ENCODE measurements at places on chromosomes 2 and 18.

- no peak for DNase-seq
Measured at GRCh38 chr2:45648636-45649035, 2.8 kb upstream of the PRKCE start.

GRCh38 chr2:222506230-222506935, 82.0 kb downstream of the SGPP2 start:
- DNase-seq: no peak

DNA sequence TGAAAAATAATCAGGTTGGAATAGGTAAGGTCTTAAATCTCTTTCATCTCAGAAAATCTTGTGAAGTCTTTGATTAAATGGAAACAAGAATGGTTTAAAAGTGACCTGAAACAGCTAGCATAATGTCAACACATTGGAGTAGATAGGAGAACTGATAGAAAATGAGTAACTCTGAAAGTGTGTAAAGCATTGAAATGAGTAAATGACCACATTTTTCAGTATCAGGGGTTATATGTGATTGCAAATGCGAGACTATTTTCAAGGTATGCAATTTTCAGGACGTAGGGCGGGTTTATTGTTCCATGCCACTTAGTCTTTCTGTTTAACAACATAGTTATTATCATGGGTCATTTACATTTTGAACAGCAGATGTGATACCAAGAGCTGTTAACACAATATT, 1383.2 kb downstream of the LRP1B start:
- no peak for DNase-seq

DNA sequence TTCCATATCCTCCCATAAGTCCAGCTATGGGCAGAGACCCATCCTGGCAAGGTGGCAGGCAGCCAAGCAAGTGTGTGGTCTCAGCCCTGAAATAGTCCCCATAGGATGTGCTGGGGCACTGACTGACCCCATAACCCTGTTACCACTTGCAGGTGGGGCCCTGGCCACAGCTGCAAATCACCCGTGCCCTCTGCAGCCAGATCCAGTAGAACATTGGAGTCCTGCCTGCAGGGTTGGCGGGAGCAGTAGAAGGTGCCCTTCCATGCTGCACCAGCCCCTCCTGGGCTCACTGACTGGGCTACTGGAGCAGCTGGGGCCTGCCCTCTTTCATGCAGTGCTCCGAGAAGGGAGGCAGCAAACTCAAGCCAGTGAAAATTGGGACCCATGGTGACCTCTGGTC, 112.6 kb upstream of the MCFD2 start:
- DNase-seq: no peak

DNA sequence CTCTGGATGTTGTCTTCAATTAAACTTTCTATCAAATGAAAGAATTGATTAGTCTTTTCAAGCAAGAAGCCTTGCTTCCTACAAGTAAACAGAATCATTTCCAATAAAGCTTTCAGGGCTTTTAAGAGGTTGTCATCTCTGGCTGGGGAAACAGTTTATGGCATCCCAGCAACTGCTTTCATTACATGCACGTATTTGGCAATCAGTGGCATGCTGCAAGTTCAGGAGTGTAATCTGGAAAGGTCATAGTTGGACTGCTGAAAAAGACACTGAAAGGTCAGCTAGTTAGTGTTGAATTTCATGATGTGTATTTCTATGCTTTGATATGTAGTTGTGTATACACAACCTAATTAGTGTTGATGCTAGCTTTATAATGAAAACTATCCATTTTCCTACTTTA, 332.9 kb downstream of the DSC3 start:
- no peak for DNase-seq

DNA sequence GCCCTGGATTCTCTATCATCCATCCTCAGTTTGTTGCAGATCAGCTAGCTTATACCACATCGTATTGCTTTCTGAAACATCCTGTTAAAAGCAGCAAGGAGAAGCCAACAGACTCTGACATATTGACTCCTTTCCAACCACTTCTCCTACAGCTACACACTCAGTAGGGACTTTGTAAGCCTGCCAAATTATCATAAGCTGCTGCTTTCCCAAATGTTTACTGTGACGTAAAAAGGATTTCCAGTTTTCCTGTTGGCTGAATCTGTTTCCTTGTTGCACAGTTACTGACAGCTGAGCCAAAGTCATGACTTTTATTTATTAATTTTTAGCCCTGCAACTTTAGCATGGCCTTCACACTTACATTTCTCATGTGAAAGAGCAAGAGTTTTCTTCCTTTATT, 294.3 kb downstream of the KCNJ3 start:
- DNase-seq: no peak

- no peak for DNase-seq
Measured at GRCh38 chr2:147232225-147232669, 612.6 kb upstream of the ACVR2A start.

- no peak for DNase-seq
Measured at GRCh38 chr2:102171946-102172345, 14.9 kb upstream of the IL1RL2 start.

GRCh38 chr2:41595240-41595639, 452.6 kb upstream of the PKDCC start:
- no peak for DNase-seq

DNA sequence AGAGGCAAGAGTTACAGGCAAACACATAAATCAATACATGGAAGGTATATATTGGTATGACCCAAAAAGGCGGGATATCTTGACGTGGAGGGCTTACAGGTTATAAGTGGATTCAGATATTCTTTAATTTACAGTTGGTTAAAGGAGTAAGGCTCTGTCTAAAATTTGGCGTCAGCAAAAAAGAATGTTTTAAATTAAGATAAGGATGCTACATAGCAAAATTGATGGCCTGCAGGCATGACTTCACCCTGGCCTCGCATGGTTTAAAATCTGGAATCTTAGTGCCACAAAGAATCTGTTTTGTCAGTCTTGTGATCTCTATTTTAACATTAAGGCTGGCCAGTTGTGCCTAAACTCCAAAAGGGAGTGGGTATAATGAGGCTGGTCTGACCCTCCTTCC, 58.4 kb upstream of the REL start:
- no peak for DNase-seq

GRCh38 chr2:84487298-84487996, 28.4 kb upstream of the SUCLG1 start:
- DNase-seq: no peak

DNA sequence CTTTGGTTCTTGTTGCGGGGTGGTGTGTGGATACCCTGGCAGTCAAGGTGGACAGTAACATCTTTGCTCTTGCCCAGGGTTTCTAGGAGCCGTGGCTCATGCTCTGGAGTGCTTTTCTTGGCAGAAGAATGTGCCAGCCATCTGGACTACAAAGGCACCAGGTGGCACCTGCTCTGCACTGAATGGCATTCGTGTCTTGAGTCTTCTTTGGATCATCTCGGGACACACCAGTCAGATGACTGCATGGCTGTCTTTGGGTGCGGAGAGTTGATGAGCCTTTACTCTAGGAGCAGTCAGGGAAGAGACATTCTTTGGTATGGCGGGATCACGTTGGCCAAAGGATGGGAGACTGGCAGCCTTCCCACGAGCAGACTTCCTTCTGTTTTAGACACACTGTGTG, 104.1 kb upstream of the SEC11C start:
- no peak for DNase-seq

GRCh38 chr2:195017890-195018289, 639.1 kb upstream of the SLC39A10 start:
- DNase-seq: no peak

- DNase-seq: no peak
Measured at GRCh38 chr2:56118474-56118873, 65.3 kb upstream of the CCDC85A start.

GRCh38 chr2:199973703-199974102, 18.3 kb downstream of the MAIP1 start:
- DNase-seq: peak; percentile 70

DNA sequence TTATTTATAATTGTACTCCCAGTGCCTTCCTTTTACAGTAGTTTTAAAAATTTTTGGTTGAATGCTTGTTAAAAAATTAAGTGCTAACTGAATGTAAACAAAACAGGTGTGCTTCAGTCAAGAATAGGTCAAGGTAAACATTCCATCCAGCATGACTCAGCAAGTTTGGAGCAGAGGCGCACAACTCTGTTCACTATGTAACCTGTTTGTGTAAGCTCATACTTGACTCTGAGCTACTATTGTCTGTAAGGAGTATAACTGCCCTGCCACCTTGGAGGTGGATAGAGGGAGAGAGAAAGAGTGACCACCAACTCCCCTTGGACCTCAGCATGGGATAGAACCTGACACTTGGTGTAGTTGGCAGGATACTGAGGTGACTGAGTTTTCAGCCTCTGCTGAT, 207.4 kb upstream of the SYT4 start:
- DNase-seq: no peak

DNA sequence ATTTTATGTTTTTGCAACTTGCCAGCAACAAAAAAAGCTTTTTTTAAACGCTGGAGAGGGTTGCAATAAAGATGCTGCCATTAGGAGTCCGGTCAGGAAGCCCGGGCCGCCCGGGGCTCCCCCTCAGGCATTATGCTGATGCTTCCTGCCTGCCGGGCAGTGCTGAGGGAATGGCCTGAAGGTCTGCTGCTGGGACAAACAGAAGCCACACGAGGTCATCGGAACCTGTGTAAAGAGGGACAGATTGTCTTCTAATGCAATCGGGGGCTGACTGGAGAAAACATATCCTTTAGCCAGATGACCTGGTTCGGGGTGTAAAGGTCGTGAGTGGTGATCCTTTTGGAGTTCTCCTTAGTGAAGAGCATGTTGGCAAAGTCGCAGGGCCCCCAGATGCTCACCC, 2.3 kb downstream of the IMPA2 start:
- DNase-seq: no peak

GRCh38 chr2:241019441-241020139, 21.2 kb downstream of the SNED1 start:
- no peak for DNase-seq

DNA sequence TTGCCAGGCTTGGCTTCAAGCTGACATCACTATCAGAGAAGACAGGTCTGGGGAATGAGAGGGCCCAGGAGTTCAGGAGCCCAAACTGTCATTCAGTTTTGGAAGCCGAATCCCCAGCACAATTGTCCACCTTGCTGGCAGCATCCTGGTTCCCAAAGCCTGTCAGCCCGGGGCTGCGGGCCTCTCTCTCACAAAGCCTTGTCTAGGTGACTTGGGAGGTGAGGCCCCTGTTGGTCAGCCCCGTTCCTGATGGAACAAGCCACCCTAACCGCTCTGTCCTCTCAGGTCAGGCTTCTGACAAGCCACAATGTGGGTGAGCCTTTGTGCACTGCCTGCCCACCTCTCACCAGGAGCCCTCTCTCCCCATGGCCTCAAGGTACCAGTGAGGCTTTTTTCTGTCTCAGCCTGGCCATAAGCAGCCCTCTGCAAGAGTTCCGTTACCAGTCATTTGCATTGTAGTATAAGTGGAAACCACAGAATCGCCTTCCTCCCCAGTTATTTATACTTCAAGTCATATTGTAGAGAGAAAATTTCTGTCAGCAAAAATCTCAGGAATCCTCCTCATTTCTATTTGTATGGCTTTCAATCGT, 100.6 kb downstream of the MSH2 start:
- no peak for DNase-seq

GRCh38 chr2:239015218-239015900, 167.5 kb downstream of the TWIST2 start:
- no peak for DNase-seq

DNA sequence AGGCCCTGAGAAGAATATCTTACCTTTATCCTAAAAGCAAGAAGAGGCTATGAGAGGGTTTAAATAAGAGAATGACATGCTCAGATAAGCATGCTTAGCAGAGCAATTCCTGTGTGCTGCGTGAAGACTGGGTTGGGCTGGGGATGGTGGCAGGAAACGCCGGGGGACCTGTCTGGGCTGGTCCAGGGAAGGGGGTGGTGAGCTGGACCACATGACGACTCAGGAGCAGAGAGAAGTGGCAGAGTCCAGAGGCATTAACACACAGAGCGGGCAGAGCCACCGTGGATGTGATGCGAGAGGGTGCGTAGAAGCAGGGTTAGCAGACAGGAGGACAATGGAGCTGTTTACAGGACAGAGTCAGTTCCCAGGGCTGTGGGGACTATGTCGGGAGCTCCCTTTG, 84.5 kb downstream of the ZBTB7C start:
- no peak for DNase-seq

- no peak for DNase-seq
Measured at GRCh38 chr2:144256996-144257707, 262.8 kb downstream of the ZEB2 start.

GRCh38 chr18:32520771-32521170, 50.1 kb upstream of the GAREM1 start:
- no peak for DNase-seq

GRCh38 chr18:22523481-22523880, 105.8 kb upstream of the CTAGE1 start:
- no peak for DNase-seq

- no peak for DNase-seq
Measured at GRCh38 chr2:23533338-23533695, 148.3 kb downstream of the KLHL29 start.

- DNase-seq: no peak
Measured at GRCh38 chr2:190831941-190832340, 48.7 kb upstream of the GLS start.

- no peak for DNase-seq
Measured at GRCh38 chr2:109289504-109290222, 160.7 kb downstream of the SH3RF3 start.

DNA sequence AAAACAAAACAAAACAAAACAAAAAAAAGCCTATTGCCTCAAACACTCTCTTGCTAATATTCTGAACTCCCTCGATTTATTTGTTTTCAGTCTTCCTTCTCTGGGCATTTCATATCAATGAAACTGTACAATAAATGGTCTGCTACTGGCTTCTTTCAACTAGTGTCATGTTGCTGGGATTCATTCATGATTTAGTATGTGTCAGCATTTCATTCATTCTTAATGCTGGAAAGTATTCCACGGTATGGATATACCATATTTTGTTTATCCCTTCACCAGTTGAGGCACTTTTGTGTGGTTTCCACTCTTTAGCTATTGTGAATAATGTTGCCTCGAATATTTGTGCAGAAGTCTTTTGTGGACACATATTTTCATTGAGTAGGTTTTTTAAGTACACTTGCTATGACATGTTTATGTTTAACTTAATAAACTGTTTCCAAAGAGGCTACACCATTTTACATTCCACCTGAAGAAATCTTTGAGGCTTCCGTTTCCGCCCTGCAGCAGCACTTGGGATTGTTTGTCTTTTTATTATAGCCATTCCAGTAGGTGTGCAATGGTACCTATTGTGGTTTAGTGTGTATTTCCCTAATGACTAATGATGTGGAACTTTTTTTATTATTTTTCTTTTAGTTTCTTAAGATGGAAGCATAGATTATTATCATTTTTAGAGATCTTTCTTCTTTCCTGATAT, 543.6 kb upstream of the SOX11 start:
- no peak for DNase-seq

DNA sequence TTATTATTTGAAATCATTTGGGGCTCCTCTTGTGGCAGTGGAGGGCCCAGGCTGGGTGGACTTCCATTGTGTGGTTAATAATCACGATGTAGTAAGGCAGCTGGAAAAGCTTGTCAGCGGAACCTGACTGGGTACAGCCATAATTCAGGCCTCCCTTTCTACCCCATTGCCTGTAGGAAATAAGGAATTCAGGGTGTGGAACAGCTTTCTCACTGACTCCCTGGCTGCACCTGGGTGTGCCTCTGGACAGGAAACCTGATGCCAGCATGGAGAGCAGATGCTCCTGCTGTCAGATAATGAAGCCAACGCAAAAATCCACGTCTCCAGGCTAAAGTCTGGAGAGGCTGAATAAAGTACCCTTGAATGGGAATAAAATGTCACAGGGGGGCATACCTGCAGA, 44.2 kb downstream of the LYPD6B start:
- DNase-seq: no peak

- DNase-seq: no peak
Measured at GRCh38 chr2:126664234-126664633, 8.3 kb downstream of the GYPC start.

- DNase-seq: no peak
Measured at GRCh38 chr2:60216452-60216995, 336.9 kb downstream of the BCL11A start.

GRCh38 chr2:132560562-132560961, 109.4 kb downstream of the LYPD1 start:
- no peak for DNase-seq

Data from RKO (cell line).